Stimulated activated CD8-positive, alpha-beta memory T cell treated with anti-CD3 and anti-CD28 coated beads, Interleukin-2, amount 100 ng/mL, for 48 hours (primary cell): ENCODE measurements at places on chromosomes 16 and 17.

DNA sequence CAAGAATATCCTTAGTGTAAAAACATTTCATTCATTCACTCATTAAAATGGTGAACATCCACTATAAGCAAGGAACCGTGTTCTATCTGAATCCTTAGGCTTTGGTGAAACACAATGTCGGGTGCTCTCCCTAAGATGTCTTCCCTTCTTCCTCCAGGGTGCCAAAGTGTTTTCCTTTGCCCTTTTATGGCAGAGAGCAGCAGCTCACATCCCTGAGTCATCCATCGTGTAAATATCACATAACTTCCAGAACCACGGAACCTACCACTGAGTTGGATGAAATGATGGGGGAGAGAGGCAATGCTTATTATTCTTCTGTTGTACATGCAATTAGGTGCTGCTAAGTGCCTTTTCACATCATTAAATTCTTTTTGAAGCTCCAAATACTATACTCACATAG, 50.2 kb downstream of the DNAH3 start:
- DNase-seq: no peak

DNA sequence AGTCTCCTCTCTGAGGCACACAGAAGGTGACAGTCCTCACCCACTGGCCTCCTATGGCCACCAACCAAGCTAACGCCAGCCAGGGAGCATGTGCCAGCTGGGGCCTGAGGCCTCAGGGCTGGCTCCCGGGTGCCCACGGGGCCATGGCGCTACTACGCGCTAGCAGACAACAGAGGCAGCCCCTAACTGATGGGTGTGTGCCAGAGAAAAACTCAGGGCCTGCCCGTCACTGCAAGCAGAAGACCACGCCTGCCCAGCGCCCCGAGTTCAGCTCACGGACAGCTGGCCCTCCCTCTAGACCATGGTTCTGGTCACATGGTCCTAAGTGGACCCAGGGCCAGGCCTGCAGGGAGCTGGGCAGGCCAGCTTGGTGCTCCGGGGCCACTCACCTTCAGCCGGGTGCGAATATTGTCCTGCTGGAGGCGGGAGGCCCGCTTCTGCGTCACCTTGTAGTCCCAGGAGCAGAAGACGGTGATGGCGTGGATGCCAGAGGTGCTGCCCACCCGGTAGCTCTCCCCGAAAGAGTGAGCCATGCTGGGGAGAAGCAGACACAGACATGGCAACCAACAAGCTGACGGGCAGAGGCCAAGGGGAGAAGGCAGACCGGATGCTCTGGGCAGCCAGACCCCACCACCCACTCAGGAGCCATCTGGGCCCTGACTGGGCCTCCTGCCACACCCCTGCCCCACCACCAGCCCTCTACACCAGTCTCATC, 6.2 kb downstream of the TMC6 start:
- no peak for DNase-seq

DNA sequence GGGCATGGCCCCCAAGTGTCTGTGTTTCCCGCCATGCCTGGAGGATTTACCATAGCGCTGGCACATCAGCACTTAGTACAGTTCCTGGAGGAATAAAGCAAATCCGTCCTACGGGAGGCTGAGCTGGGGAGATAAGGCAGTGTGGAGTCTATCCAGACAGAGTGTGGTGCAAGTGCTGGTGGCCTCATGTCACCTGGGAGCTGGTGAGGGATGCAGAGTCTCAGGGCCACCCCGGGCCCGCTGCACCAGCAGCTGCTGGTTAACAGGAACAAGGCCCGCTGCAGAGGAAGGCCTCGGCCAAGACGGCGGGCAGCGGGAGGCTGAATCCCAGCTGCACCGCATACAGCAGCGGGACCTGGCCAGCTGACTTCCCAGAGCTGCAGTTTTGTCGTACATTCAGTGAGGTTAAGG, 57.3 kb upstream of the CDC42EP4 start:
- DNase-seq: no peak

DNA sequence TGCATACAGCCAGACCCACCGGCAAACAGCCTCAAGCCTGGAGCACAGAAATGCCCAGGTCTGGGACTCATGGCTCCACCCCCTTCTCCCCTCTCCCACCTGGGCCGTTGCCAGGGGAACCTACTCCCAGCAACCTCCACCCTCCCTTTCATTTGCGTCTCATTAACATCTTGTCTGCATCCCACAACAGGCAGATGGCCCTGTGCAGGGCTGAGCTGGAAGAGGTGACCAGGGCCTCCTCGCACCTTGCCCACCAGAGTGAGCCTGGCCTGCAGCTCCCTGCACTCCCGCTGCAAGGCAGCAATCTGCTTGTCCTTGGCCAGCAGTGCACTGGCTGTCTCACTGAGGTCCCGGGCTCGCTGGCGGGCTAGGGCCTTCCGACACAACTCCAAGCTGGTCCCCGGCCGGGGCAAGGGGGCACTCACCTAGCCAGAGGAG, 3.3 kb downstream of the TSPOAP1 start:
- DNase-seq: no peak

DNA sequence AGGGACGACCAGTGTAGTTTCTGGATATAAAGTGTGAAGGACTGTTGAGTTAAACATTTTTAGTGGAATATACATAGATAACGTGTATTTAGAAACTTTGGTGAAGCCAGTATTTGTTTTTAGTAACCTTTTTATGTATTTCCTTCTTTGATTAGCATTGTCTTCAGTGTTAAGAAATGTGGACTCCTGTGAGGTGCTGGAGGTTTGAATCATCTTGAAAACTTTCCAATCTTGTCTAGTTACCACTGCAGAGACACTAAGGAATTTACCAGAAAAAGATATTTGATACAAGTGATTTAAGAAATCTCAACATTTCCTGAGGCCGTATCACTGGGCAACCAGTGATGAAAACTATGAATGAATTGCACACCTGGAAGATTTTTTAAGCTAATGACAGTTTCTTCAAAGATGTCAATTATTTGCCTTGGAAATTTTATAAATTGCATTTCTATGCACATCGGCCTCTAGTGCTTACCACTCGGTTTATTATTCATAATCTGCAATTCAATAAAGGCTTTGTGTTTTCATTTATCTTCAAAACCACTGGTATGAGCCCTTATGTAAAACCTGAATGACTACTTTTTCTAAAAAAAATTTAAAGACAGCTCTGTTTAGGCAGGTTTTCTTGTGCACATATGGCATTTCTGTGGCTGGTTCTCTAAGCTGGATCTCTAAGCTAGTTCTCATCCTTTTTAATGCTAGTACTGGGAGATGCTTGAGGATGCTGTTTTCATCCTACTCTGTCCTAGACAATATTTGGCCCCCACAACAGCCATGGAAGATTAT, 31.4 kb upstream of the ADCY7 start:
- DNase-seq: no peak

- no peak for DNase-seq
Measured at GRCh38 chr16:72924927-72925630, 122.8 kb downstream of the ZFHX3 start.

- no peak for DNase-seq
Measured at GRCh38 chr16:1293921-1294656, 15.3 kb upstream of the UBE2I start.

- no peak for DNase-seq
Measured at GRCh38 chr17:246851-247421, 65.5 kb upstream of the DOC2B start.

DNA sequence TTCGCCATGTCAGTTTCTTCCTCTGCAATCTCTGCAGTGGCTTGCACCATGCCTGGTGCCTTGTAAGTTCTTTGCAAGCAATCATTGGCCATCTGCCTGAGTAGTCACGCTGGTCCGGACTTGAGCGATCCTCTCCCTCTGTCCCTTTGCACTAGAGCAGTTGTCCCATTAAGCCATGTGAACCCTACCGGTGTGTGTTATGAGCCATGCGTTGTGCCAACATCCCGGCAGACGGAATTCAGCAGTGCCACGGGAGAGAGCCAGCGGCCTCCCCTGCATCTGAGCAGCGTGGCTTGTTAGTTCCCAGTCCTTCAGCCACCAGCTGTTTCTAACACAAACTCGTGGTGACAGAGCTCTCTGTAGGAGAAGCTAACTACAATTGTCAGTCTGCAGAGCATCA, 275.1 kb upstream of the HSBP1 start:
- no peak for DNase-seq

- no peak for DNase-seq
Measured at GRCh38 chr16:67936124-67936879, at the start of gene PSMB10. Gene PSMB10, minus strand, starts transcription at chr16:67936850. Its CDS starts 101 bp downstream, at chr16:67936749.

DNA sequence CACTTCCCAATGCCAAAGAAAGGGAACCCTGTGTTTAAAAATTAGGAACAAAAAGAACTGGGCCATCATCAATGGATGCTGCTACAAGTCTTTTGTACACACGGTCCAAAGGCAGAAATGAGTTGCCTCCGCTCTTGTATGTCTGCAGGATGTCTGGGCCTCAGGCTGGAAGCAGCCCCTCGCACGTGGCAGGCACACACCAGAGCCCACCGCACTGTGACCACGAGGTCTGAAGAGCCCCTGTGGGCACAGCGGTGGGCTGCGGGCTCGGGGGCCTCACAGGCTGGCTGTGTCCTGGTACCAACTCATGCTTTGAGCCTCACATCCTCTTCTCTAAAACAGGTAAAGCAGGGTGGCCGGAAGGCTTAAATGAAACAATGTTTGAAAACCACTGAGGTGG, 309.3 kb downstream of the C16orf95 start:
- no peak for DNase-seq

DNA sequence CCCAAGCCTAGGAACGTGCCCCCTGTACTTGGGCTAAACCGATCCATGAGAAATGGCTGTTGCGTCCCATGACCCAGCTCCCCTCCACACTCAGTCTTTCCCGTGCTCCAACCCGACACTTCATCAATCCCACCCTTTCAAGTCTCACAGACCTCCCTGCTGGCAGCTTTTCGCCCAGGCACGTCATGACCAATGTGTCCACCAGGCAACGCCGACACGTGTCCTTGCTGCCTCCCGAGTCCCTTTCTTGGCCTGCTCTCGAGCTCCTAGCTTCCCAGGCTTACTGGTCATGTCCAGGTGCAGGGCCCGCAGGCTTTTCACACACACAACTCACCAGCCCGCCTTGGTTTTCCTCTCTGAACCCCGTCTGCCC, 12.2 kb downstream of the MNT start:
- DNase-seq: no peak

GRCh38 chr16:78900044-78900811, 700.3 kb downstream of the MAF start:
- DNase-seq: no peak
